ENCODE measurements at places on chromosomes 2 and 18.

DNA sequence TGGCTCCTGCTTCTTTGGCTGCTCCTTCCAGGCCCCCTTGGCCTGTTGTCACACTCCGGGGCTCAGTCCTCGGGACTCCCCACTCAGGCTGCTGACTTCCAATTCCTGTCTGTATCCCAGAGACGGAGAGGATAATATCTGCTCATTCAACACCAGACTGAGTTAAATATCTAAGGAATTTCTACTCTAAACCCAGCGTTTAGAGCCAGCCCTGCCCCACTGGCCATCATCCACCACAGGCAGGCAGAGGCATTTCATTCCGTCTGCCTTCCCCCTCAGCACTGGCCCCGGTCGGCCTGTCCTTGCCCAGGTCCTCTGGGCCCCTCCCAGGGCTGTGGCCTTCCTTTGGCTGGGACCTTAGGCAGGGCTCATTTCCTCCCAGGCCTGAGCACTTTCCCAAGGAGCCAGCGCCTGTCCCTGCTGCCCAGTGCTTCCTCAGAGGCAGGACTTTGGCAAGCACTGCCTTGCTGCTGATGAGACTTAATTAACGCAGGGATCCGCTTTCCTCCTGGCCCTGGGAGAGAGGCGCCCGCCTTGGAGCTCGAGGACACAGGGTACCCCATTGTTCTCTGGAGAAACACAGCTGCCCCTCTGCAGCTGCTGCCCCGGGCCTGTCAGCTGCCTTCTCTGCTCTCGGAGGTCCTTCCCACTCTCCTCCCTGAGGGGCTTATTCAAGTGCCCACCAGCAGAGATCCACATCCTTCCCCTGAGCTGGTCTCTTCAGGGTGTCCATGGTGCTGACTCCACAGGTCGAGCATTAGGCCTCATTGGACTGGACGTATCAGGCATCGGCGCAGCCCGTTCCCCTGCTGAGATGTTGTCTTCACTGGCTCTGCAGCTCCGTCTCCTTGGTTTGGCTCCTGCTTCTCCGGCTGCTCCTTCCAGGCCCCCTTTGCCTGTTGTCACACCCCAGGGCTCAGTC, 42.8 kb downstream of the ATOH8 start:
- DNase-seq: no peak

DNA sequence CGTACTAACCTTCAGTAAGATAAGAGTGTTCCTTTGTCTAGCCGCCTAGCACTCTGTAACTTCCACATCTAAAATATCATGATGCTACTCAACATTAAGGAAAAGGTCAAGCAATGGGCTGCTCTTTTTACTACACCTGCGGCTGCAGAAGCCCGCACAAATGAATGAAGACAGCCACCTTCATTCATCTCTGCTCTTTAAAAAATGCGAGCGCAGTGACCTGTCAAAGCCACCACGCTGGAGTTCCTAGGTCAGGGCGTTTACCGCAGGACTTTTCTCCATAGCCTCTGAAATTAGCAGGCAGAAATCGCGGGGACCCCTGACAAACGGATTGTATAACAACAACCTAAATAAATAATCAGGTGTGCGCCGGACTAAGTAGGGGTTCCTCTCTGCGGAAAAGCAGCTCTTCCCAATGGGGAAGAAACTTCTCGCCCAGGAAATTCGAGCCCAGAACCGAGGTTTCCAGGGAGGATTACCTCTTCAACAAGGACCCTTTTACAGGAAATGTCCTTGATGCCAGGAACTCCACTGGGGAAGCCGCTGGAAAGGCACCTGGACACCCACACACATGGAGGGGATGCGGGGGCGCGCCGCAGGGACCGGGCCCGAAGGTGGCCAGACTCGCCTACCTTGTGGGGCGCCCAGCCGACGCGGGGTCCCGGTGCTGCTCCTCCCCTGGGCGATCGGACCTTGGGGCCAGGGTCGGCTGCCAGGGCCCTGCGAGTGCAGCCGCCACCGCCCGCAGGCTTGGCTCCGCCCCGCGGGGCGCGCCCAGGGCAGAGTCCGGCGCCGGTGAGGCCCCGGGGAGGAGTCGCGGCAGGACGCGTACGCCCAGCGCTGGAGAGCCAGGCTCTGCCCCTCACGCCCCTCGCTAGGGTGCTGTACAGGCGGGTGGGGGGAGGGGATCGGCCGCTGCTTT, at the start of gene CCDC68:
CCDC68 (minus strand) TSS at position 758 of the 922 bp plus-strand sequence. CDS start 16,670 bp downstream, outside the sequence.
- no peak for DNase-seq

GRCh38 chr2:83874712-83875430, 584.2 kb downstream of the SUCLG1 start:
- DNase-seq: no peak

DNA sequence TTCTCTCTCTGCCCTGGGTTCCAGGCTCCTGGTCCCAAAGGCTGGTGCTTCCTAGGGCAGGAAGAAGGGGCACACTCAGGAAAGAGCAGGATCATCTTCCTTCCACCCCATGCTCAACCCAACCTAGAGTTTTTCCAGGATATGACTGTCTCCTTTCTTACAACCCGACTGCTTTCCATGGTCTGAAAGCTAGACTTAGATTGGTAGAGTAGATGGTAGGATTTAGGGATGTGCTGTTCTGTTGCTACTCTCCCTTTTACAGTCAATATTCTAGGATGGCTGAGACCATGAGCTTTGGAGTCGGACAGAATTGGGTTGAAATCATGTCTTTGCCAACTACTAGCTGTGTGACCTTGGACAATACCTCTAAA, 45.9 kb upstream of the IGFBP5 start:
- DNase-seq: no peak

GRCh38 chr2:167987558-167987957, 259.8 kb downstream of the STK39 start:
- no peak for DNase-seq

DNA sequence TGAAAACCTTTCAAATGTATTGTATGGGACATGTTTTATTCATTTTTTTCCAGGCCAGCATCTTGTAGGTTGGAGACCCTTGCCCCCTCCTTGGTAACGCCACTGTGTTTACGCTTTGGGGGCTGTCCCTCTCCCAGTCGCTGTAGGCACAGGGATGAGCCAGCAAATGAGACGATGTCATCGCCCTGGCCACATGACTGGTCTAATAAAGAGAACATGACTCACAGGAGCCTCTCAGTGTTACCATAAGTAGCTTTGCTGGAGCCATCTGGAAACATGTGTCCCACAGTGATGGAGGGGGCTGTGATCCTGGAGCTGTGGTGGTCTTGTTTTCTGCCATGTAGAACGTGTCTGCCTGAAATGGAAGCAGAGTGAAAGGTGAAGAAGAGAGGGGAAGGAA, 78.9 kb downstream of the CD8B2 start:
- no peak for DNase-seq

GRCh38 chr2:113863144-113863543, 26.7 kb upstream of the ACTR3 start:
- peak; percentile 79 for DNase-seq

DNA sequence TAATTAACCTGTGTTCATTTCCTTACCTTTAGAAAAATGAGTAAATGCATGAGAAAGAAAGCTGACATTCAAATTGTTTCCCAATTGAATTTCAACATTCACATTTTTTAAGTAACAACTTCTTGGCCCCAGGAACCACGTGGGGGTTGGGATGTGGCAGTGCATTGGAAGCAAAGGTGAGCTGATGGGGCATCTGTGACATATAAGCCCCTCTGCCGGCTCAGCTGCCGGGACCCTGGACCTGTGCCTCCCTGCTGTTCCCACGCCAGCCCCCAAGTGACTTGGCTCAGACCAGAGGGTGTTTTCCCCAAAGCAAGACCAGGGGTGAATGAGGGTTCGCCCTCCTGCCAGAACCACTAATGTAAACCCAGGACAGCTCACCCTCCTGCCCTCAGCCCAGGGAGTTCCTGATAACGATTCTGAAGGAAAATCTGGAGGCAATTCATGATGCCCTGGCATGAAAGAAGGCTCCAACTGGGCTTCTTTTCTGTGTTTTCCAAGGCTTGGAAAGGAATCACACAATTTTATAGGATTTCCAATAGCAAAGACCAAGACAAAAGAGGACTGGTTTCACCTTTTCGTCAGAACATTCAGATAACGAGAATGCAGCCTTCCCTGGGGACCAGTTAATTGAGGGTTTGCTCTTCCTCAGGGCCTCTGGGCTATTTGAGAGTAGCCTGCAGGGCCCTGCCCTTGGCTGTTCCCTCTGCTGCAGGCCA, 193.2 kb upstream of the TWIST2 start:
- no peak for DNase-seq

DNA sequence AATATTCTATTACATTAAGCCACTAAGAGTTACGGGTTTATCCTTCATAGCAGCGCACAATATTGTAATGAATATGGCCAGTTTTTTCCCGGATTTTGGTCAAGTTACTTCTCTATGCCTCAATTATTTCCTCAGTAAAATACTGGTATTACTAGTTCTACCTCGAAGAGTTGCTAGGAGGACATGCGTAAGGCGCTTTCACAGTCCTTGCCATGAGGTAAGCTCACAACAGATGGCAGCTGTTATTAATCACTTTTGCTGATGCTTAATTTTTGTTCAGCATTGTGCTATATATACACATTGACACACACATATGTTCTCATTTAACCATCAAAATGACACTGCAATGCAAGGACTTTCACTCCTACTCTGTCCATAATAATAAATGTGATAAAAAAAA, 101.5 kb downstream of the SCG2 start:
- DNase-seq: no peak

DNA sequence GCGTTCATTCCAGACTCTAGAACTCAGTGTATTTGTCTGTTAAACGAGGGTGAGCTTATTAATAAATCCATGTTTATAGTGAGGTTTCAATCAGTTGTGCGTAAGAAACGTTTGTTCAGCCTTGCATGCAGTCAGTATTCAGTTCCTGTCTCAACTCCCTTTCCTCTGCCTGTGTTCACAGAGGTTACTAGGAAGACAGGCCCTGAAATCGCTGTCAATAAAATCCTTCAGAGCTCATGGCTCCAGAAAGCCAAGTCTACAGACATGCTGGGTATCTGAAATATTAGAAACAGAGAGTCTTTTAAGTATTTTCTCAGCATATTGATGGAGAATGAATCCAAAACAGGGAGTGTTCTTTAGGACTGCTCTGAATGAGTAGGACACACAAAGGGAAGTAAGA, 75.4 kb downstream of the KLF7 start:
- DNase-seq: no peak

GRCh38 chr18:24246143-24246542, 107.3 kb downstream of the CABYR start:
- no peak for DNase-seq

GRCh38 chr2:29016504-29016903, 35.4 kb downstream of the TOGARAM2 start:
- DNase-seq: no peak

GRCh38 chr2:24970483-24971285, 1.1 kb downstream of the DNAJC27 start:
- DNase-seq: no peak

DNA sequence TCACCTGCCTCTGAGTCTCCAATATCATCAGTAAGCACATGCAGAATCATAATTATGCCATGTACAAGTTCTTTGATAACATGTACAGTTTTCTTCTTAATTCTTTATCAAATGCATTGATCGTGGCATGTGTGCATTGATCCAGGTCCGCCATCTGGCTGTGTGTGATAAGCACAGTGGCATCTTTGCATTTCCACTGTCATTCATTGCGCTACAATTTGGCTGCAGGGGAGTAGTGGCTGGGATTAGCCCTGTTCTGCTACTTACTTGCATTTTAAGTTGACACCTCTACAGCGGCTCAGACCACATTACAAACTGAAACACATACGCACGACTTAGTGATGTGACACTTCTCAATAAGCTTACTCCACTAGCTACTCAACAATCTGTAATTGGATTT, 83.6 kb upstream of the OTX1 start:
- DNase-seq: no peak

DNA sequence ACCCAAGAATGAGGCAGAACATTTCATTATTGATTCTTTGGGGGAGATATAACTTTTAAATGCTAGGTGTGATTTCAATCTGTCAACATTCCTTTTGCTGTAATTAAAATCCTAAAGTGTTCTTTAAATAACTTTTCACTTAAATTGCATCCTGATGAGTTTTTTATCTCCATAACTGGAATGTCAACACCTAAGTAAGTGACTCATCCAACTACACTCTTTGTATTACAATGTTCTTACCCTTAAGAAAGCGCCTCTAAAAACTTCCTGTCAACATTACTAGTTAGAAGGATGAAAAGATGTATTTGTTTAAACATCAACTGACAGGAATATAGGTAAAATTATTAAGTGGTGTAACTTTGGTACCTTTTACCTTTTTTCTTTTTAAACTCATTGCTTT, 1657.0 kb downstream of the LRP1B start:
- DNase-seq: no peak

DNA sequence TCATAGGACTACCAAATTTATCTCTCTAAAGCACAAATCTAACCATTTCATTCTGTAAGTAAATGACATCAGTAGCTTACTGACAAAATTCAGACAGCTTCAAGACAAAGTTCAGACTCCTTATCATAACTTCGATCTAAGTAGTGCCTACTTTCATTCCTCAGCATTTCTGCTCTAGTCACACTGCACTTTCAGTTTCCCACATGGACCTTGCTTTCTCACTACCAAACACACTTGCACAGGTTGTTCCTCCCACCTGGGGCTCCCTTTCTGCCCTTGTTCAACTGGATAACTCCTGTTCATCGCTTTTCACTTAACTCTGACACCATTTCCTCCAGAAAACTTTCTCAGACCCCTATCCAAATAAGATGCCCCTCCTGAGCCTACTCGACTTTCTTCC, 22.1 kb upstream of the CCDC150 start:
- DNase-seq: no peak

DNA sequence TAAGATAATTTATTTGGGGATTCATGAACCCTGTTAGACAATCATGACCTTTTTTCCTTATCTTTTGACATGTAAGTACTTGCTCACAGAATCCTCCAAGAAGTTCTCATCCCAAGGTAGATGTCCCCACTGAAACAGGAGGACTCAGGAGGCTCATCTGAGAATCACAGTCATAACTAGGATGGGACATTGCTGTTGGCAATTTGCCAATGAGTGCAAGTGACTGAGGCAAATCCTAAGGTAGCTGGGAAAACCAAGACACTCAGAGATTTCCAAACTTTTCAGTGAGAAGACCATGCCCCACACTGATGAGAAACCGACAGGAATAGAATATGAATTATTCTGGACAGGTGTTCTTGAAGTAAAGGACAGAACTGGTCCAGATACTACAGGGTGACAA, 735.0 kb downstream of the TMEM182 start:
- no peak for DNase-seq

DNA sequence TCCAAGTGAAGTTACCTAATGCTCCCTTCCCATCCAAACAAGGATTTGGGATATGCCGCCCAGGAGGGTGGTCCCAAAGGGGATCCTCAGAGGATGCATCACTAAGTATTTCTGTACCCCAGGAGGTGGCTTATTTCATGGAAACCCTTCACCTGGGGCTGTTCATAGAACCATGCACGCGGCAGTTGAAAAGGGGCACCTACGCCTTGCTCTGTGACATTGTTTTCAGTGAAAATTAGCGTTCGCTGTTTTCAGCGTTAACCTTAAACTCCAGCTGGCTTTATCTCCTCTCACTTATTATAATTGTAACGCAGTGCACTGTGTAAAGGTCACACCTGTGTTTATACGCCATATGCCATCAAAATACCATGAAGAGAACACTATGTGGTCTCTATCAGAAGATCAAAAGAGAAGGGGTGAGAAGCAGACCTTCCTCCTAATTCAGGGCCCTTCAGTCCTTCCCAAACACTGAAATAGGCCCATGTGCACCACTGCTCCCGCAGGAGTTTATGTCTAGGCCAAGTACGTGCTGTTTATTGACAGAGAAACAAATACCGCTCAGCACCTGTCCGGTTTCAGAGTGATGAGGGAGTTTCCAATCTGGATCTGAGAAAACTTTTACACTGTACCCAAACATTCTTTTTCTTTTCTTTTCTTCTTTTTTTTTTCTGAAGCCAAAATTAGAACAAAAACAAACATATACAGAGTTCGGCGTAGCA, 162.1 kb downstream of the BCL2 start:
- no peak for DNase-seq

- no peak for DNase-seq
Measured at GRCh38 chr2:6069381-6069780, 377.2 kb downstream of the SOX11 start.
